ENCODE measurements at places on chromosomes 16 and 17.

- DNase-seq: no peak
These were observed 22.9 kb downstream of the CHCT1 start for GRCh38 chr17:60445144-60445543.

- no peak for DNase-seq
These were observed 5.4 kb downstream of the MARCHF10 start for GRCh38 chr17:62802561-62803205.

GRCh38 chr17:17347956-17348871 lies 45.0 kb downstream of the NT5M start:
- no peak for DNase-seq

DNA sequence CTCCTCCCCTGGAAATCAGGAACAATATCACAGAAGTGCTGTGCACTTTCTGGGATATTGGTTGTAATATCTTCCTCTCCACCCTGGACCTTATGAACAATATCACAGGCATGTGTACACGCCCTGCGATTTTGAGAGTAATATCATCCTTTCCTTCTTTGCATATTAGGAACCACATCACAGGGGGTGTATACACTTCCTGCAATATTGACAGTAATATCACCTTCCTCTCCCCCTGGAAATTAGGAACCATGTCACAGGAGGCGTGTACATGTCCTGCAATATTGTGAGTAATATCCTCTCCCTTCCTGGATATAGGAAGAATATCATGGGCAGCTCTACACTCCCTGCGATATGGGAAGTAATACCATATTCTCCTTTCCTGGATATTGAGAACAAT lies 14.2 kb upstream of the TEKT5 start:
- no peak for DNase-seq

- no peak for DNase-seq
These were observed 12.9 kb downstream of the KRT16 start for GRCh38 chr17:41599680-41600079.

DNA sequence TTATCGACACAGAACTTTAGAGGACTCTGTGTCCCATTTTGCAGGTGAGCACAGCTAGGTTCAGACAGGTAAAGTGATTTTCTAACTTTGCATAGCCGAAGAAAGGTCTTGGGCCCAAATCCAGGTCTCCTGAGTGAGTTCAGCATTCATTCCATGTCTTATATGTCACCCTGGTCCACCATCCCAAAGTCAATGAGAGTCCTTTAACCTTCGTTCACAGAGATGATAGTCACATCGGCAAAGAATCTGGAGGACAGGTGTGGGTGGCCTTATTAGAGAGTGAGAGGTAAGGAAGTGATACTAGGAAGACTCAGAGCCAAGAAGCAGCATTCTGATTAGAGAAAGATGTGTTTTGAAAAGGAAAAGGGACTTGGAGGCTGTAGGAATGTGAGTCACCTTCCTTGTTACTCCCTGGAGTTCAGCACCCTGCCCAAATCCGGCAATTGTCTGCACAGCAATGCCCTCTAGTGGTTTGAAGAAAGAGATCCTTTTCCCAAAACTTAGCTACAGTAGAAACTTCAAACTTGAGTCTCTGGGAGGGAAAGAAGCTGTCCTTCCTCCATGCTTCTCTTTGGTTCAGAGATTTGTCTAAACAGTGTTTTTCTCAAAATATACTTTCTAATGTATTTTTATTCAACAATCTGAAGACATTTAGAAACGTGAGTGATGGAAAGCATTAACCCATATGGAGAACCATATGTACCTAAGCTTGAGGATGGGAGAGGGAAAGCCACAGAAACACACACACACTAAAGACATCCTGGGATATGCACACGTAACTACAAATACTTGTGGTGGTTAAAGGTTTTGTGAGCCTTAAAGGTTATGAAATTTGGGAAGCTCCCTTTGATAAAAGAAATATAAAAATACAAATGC lies 96.4 kb upstream of the SHISA6 start:
- peak; percentile 21 for DNase-seq

GRCh38 chr17:1630662-1631061 lies 2.0 kb upstream of the SLC43A2 start:
- DNase-seq: no peak

DNA sequence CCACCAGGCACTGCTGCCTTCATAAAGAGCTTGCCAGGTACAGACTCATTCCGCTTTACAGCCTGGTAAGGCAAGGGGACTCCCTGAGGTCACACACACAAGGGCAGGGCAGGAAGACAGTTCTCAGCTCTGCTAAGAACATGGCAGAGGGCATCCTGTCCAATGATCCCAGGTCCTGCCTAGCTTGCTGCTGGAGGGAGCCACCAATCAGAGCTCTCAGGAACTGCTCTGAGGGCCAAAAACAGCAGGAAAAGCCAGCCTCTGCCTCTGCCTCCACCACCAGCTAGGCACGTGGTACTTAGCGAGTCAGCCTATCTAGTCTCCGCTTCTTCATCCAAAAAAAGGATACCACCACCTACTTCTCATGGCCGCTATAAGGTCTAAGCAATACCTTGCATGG lies 66.1 kb downstream of the GTF3C1 start:
- no peak for DNase-seq

DNA sequence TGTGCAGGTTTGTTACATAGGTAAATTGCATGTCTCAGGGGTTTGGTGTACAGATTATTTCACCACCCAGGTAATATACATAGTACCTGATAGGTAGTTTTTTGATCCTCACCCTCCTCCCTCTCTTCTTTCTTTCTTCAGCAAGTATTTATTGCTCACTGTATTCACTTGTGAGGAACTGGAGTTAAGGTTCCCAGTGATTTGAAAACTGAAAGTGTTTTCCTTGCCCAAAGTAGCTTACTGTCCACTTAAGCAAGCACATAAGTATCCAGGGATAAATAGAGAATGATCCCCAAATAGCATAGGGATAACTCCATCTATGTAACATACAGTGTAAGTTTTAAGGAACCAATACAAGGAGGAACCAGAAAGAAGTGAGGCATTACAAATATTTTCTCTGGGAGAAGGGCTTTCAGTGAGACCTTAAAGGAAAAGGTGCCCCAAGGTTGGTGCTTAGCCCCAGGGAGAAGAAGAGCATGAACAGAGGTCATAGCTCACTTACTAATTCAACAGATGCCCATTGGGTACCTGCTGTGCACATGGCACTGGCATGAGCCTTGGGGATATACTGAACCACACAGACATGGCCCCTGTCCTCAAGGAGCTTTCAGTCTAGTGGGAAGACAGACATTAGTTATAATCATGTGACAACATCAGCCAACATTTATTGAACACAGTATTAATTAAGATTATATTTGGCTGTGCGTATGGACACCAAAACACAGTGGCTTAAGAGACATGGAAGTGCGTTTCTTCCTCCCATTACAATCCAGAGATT lies 17.0 kb downstream of the MYL4 start:
- DNase-seq: no peak

- peak; percentile 69 for DNase-seq
These were observed 17.8 kb upstream of the RAI1 start for GRCh38 chr17:17663160-17664063.

- no peak for DNase-seq
These were observed 9.9 kb downstream of the CCDC182 start for GRCh38 chr17:57735230-57735629.

GRCh38 chr16:87927195-87927562 lies 9.2 kb downstream of the CA5A start:
- DNase-seq: no peak

DNA sequence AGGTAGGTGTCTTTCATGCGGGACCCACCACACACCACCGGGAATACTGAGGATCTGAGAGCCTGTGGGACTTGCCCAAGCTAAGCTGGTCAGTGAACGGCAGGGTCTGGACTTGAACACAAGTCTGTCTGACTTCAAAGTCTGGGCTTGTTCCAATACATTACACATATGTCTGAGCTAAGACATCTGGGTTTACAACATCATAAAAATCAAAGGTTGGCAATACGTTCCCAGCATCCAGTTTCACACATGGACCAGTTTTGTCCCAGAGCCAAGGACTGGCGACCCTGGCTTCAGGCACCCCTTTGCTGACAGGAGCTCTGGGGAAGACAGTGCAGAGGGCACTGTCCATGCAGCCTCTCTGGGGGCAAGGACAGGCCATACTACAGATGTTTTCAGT lies 27.9 kb upstream of the AXIN2 start:
- DNase-seq: no peak

- no peak for DNase-seq
These were observed 762 bp downstream of the PYCARD start for GRCh38 chr16:31201582-31202413.

GRCh38 chr17:40608061-40608581 lies 39.5 kb downstream of the SMARCE1 start:
- peak; percentile 66 for DNase-seq

DNA sequence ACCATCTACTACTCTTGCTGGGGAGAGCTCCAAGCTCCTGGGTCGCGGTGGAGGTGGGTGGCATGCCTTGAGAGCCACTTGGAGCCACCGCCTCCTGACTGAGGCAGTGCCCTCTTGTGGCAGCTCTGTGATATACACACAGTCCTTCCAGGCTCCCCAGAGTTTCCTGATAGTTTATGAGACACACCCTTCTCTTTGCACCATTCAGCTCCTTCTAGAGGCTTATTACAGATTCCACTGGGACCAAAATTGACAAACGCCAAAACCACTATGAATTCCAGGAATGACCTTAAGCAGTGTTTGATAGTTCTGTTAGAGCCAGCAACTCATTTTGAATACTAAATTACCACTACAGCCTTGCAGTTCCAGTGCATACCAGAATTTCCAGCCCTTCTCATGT lies 170.1 kb upstream of the CDH13 start:
- DNase-seq: peak; percentile 49

DNA sequence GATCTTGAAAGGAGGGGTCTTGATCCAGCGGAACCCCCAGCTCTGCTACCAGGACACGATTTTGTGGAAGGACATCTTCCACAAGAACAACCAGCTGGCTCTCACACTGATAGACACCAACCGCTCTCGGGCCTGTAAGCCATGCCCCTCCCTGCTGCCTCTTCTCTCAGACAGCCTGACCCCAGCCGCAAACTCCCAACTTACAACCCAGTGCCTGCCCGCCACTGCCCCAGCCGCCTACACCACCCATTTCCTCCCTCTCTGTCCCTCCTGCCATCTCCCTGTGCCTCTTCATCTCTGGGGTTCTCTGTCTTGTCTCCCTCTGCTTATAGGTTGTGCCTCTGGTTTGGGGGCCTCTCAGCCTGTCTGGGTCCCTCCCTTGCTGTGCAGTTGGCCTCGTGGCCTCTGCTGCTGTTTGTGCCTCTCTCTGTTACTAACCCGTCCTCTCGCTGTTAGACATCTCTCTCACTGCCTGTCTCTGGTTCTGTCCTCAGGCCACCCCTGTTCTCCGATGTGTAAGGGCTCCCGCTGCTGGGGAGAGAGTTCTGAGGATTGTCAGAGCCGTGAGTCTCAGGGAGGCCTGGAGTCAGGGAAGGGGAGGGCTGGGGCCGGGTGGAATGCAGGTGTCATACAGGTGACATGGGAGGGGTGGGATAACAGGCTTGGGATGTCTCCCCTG lies 9.6 kb downstream of the ERBB2 start:
- DNase-seq: no peak

DNA sequence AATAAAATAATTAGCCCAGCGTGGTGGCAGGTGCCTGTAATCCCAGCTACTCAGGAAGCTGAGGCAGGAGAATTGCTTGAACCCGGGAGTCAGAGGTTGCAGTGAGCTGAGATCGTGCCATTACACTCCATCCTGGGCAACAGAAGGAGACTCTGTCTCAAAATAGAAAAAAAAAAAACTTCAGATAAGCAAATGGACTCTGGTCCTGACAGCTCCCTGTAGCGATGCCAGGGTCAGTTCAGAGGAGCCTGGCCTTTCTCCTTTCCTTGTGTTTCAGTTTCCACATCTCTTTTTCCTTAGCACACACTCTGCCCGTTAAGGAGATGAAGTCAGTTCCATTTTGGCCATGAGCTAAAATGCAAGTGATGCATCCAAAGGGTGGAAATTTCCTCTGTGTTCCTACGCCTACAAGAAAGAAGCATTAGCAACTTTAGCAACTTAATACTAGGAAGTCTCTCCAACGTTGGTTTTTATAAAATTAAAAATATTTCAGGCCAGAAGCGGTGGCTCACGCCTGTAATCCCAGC lies 11.6 kb upstream of the GRB2 start:
- DNase-seq: no peak

DNA sequence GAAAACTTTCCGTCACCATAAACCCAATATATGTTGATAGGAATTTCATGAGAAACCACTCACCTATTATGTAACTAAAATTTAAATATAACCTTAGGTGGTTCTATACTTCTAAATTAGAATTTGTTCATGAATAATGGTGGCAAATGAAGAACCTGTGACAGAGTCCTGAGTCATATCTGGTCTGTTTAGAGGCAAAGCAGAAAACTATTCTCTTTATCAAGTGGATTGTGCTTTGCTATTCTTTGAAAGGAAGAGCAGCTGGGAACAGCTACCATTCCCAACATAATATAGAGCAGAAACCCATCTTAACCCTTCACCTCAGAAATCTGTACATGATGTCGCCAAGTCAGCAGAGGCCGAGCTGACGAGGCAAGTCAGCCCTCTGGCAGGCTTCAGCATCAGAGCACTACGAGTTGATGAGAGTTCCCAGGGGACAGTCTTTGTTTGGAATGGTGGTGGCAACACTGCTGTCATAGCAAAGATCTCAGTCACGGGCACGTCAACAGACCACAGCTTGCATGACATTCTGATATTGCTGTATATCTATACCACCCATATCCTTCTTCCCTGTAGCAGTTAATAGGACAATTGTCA lies 631.9 kb upstream of the CA10 start:
- no peak for DNase-seq

DNA sequence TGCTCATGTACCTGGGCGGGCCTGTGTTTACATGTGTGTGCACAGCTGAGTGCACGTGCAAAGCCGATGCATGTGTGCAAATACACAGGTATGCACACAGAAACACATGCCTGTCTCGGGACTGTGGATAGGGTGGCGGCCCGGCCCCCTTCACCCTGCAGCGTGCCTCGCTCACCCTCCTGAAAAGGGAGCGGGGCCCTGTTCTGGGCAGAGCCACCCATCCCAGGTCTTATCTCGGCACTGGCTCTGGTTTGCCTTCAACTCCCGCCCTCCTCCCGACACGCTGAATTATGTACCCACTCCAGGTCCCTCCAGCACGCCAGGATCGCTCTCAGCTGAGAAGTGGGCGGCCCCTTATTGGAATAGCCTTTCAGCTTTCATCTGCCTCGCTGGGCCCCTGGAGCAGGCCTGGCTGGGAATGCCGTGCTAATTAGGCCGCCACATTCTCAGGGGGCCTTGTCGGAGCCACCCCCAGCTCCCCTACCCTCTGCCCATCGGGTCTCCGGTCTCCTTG lies 77.8 kb downstream of the RTN4RL1 start:
- DNase-seq: no peak

DNA sequence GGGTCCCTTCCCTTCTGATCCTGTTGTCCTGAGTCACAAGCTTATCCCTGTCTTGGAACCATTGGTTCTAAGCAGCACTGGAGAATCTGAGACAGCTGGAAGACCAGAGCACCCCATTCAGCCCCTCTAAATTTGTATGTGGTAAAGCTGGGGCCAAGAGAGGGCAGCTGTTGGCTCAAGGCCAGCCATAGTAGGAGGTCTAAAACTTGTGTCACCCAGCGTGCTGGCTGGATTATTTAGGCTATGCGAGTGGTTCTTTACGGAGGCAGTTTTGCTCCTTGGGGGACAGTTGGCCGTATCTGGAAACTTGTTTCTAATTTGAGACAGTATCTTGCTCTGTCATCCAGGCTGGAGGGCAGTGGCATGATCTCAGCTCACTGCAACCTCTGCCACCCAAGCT lies 69.6 kb upstream of the GSE1 start:
- DNase-seq: no peak

Measured in activated CD4-positive, alpha-beta T cell treated with anti-CD3 and anti-CD28 coated beads, Interleukin-2, Interleukin-4, amounts not matched to agents 100 ng/mL and 50 ng/mL, durations not matched to agents 16 hours and 8 hours (primary cell).